AG04450 (cell line): ENCODE measurements at places on chromosomes 1 and 21.

DNA sequence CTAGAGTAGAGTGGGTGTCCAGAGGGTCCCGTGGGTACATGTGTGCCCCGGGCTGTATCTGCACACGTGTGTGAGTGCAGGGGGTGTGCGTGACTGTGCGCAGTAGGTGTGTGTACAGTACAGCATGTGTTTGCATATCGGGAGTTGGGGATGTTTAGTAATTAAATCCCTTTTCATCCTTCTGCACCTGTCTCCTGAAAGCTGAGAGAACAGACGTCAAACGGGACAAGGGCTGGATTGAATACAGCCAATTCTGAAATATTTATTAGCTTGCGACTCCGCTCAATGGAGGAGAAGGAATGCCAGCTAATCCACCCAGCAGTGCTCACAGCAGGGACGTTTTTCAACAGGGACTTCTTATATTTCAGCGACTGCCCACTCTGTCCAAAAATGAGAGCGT lies 44.7 kb upstream of the CASZ1 start:
- no peak for DNase-seq

- no peak for DNase-seq
Observed at GRCh38 chr1:189899686-189900425, 577.8 kb downstream of the BRINP3 start.

GRCh38 chr21:39422527-39423241 lies 22.9 kb downstream of the LCA5L start:
- DNase-seq: no peak

DNA sequence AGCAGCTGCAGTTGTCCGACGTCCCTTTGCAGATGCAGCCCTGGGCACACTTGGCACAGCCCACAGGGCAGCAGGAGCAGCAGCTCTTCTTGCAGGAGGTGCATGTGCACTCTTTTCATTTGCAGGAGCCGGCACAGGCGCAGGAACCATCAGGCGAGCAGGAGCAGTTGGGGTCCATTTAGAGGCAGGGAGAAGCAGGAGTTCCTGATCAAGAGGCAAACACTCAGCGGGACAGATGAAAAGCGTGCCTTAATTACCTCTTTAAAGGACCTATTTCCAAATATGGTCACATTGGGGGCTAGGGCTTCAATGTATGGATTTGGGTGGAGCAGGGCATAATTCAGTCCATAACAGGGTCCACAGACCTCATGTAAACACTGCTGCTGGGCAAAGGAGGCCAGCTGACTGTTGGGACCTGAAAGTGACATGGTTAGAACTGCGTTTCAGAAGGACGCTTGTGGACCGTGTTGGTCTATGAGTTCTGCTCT lies 4.3 kb upstream of the CPLANE2 start:
- DNase-seq: no peak

GRCh38 chr1:36232212-36233095 lies 8.2 kb downstream of the THRAP3 start:
- no peak for DNase-seq

GRCh38 chr1:89065079-89065868 lies at the start of gene GBP1:
GBP1 (minus strand) TSS chr1:89065208; CDS start chr1:89063234, 1,974 bp downstream.
- peak; percentile 78 for DNase-seq

DNA sequence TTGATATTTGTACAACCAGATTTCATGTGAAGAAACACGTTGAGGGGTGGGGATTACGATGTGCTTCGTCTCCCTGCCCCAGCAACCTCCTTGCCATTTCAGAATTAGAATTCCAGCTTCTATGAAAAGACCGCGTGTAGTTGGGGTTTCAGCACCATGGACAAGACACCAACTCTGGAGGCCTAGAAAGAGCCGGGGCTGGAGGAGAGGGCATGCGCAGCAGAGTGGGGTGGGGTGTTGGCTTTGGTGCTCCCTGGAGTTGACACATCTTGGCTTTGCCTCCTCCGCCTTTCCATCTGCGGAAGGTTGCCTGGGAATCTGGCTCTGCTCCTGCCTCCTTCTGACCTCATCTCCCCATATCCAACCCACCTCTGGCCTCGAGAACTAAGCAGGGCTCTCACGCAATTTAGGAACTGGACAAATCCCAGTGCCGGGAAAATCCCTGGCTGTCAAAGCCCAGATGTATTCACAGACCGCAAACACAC lies 11.8 kb downstream of the HTR6 start:
- peak; percentile 16 for DNase-seq

DNA sequence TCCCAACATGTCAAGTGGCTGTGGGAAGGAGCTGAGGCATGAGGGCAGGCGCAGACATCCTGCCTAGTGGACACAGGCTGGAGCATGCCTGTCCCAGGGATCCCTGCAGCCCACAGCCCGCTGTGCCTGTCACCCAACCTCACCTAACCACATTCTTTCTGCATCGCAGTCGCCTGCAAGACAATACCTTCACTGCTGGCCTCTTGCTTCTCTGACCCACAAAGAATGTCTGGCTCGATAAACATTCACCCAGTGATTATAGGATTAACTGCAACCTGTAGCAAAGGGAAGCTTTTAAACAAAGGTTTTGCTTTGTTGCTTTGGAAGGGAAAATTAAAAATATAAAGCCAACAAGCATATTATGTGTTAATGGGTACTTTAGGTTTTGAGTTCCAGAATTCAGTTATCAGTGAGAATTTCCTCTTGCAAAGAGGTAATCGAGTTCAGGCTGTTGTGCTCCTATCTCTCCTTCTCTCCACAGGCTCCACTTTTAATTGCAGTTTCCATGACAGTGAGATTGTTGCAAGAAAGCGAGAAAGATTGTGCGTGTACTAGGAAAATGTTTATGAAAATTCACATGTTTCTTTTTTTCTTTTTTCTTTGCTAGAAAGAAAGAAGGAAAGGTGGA lies 40.0 kb upstream of the ZNF648 start:
- no peak for DNase-seq

DNA sequence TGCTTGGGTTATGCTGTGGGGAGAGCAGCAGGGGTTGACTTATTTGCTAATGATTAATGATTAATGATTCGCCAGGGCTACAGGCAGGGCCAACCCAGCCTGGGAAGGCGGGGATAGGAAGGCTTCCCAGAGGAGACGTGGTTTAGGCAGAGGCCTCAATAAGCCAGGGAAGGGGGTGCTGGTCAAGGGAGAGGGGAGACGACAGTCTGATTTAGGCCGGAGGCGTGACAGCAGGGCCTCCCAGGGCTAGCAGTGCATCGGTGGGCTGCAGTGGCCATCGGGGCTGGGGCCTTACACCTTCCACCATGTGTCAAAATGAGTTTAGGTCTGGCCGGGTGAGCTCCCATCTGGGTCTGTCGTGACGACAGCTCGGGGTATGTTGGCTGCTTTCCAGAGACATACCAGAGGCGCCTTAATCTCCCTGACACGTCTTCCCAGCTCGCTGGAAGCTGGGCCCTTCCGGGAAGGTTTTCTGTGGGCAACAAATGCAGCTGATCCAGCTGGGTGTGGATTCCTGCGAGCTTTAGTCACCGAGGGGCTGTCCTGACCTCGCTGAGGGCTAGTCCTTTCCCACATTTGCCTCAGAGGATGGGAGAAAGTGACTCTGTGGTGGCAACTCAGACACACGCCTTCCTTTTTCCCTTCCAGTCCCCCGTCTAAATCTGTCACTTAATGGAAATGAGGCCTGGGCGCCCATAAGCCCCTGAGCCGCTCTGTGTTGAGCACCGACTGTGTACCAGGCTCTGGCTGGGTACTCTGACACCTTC lies 3.7 kb upstream of the SLC1A7 start:
- DNase-seq: peak; percentile 99

- DNase-seq: no peak
Observed at GRCh38 chr1:117574161-117574835, 31.6 kb upstream of the TENT5C start.

- peak; percentile 27 for DNase-seq
Observed at GRCh38 chr1:56424744-56425493, 154.4 kb downstream of the PLPP3 start.

GRCh38 chr1:243487649-243488227 lies 231.9 kb downstream of the SDCCAG8 start:
- no peak for DNase-seq

- no peak for DNase-seq
Observed at GRCh38 chr1:232057217-232057895, 430.8 kb downstream of the DISC1 start.

- DNase-seq: peak; percentile 63
Observed at GRCh38 chr1:54944610-54945392, 35.6 kb upstream of the TMEM61 start.

GRCh38 chr1:61956784-61957183 lies 214.5 kb downstream of the PATJ start:
- DNase-seq: no peak

- no peak for DNase-seq
Observed at GRCh38 chr1:29826646-29827045, 590.3 kb downstream of the PTPRU start.

- no peak for DNase-seq
Observed at GRCh38 chr1:63618011-63618410, 24.8 kb downstream of the PGM1 start.

- DNase-seq: no peak
Observed at GRCh38 chr1:157948312-157949073, 45.0 kb upstream of the KIRREL1 start.

- no peak for DNase-seq
Observed at GRCh38 chr1:214086945-214087344, 99.2 kb downstream of the PROX1 start.

DNA sequence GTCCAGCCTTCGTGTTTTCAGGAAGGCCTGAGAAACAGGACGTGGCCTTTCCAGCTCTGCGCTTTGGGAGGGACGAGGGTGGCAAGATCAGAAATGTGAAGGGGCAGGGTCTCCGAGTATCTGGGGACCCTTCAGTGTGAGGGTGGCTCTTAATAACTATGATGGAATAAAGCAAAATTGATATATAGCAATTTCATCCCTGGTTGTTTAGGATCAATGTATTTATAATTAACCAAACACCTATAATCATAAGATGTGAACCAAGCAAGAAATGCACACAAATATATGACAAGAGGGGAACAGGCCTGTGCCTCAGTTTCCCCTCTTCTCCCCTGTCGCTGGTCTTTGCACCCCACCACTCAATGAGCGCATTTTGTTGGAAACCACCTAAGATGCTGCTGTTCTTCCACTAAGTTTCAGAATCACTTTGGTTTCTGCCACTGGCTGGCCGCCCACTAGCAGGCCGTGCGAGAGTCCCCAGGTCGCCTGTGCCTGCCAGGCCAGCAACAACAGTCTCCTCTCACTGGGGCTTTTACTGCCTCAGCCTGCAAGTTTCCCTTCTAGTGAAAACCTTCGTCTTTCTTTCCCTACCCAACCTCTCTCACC lies 36.6 kb downstream of the UBASH3A start:
- DNase-seq: no peak

DNA sequence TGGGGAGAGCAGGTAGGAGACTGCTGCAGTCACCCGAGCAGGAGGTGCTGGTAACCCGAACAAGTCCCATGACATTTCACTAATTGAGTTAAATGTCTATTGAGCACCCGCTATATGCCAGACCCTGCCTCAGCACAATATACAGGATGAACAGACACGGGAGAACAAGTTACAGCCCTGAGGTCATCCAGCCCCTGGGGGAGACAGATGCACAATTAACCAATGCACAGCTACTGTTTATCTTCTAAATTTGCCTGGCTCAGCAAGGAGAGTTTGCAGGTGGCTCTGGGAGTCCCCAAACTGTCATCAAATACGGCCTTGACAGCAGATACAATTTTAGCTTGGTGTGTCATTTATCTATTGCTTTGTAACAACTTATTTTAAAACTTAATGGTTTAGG lies 18.1 kb downstream of the CITED4 start:
- no peak for DNase-seq

DNA sequence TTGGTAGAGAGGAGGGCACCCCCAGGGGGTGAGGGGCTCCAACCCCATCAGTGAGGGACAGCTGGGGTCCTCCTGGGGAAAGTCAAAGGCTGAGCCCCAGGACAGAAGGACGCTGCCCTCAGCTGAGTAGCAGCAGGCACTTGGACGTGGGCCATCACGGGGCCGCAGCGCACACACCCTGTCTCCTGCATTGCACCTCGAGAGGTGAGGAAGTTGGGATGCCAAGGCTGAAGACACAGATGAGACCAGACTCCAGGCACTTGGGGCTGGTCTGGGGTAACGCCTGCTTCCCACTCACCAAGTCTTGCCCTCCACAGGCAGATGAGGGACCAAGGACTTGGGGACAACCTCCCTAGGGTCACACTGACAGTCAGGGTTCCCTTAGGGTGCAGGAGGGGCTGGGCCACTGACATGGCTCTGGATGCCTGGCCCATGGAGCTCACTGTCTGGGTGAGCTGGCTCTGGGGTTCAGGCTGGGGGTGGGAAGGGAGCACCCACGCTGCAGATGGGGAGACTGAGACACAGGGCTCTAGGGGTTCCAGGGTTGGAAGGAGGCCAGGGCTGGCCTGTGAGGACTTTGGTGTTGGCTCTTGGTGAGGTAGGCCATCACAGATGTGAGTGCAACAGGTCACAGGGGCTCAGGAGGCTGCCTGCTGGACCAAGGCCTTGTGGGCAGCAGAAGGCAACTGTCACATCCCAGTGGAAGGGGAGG lies 16.6 kb upstream of the ZNF678 start:
- no peak for DNase-seq

DNA sequence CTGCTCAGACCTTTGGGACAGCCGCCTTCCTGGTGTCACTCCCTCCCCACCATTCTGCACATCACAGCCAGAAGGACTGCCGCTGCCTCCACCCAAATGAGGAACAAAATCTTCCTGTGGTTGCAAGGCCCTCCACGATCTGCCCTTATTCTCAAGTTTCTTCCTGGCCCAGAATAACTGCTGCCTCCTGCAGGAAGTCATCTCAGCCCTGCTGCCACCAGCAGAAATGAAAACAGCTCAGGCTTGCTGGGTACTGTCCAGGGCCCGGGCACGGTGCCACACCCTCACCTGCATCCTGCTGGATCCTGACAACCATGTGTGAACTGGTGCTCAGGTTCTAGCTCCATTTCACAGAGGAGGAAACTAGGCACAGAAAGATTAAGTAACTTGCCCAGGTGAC lies 2.8 kb downstream of the CLDN19 start:
- no peak for DNase-seq

- DNase-seq: no peak
Observed at GRCh38 chr1:46171351-46171750, 3.5 kb upstream of the TSPAN1 start.

GRCh38 chr1:92538048-92538412 lies 51.3 kb upstream of the GFI1 start:
- DNase-seq: no peak

- no peak for DNase-seq
Observed at GRCh38 chr1:61376151-61376550, 293.8 kb downstream of the NFIA start.

DNA sequence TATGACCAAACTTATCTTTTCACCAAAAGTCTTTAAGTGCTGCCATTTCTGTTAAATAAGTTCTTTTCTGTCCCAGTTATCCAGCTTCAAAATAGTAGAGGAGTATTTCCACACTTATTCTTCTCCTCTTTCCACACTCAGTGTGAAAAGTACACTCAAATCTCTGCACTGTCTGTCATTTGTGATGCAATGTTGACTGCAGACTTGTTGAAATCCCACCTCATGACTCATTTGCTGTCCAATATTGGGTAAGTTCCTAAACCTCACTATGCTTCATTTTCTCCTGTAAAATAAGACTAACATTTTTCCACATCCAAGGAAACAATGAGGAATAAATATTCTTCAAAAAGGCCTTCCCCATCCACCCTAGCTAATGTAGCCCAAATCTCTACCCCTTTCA lies 17.5 kb downstream of the LRRIQ3 start:
- no peak for DNase-seq
